ENCODE measurements at places on chromosomes 16 and 17. TPM values are rescaled to one million over a fixed set of nuclear protein-coding genes. Genes with fewer than 3 reads are reported as not detected.

- no peak for DNase-seq
Observed at GRCh38 chr17:3657874-3658783, 10.2 kb downstream of the TAX1BP3 start.

LDHD gene
- total RNA-seq = 0.42 TPM

E4F1 gene
- total RNA-seq = 20.1 TPM

KRT15 gene
- 6.3 TPM for total RNA-seq

GRCh38 chr17:20053361-20053964 lies 44.3 kb downstream of the SPECC1 start:
- DNase-seq = no peak

DNA sequence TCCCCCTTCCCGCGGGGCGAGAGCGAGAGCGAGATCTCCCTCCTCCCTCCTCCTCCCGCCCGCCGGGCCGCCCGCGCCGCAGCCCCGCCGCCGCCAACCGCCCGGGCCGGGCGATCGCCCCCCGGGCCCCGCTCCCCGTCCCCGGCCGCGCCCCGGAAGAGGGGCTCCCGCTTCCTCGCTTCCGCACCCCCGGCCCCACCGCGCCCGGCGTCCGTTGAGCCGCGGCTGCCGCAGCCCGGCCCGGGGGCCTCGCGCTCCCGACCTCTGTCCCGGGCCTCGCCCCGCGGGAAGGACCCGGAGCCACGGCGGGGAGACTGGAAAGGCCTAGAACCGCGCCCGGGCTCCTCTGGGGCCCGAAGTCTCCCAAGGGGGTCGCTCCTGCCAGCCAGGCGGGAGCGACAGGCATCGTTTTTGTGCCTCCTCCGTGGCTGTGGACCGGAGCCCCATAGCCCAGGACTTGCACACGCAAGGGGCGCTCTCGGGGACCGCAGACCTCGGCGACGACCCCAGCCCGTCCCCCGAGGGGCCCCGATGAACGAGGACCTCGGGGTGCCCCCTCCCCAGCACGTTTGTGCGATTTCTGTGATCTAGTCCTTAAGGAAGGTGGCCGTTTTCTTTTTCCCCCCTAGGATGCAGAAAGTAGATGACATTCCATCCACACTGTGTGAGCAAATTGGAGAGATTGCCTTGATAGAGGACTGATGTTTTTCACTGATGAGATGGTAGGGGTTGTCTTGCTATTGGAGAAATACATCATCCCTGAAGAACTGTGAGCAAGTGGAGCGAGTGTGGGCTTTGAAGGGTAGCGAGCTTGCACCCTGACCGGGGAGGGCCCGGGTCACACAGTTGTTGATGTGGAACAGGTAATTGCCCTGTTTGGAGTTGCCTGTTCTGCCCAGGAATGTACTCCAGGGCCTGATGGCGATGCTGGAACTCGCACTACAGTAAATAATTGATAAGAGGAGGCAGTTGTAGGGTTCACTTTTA lies 611 bp downstream of the BANP start:
- no peak for DNase-seq

TEKT5 gene
- 1.4 TPM for total RNA-seq

APOH gene
- not detected for total RNA-seq

DNA sequence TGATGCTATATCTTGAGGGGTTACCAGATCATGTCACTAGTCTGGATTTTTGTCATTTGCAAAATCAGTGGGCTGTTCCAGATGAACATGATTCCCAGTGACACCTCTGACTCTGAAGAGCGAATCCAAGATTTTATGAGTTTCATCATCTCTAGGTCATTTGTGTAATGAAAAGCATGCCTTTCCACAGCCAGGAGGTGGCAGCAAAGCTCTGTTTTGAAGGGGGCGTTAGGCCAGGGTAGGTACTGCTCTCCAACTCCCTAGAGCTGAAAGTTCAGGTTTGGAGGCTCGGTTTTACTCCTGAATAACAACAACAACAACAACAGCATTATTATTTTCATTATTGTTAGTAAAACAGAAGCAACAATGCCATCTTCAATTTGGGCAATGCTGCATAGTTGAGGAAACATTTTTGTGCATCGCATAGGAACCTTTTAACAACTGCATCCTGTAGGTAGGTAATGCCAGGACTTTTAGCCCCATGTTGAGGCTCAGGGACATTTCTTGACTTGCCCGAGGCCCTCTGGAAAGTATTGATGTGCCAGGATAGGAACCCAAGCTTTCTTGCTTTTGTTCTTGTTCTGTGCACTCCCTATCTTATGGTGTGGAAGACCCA lies 77.0 kb downstream of the MYH13 start:
- peak; percentile 38 for DNase-seq

ADAD2 gene
- not detected for total RNA-seq

- no peak for DNase-seq
Observed at GRCh38 chr17:27596096-27596495, 34.9 kb upstream of the LGALS9 start.

DNA sequence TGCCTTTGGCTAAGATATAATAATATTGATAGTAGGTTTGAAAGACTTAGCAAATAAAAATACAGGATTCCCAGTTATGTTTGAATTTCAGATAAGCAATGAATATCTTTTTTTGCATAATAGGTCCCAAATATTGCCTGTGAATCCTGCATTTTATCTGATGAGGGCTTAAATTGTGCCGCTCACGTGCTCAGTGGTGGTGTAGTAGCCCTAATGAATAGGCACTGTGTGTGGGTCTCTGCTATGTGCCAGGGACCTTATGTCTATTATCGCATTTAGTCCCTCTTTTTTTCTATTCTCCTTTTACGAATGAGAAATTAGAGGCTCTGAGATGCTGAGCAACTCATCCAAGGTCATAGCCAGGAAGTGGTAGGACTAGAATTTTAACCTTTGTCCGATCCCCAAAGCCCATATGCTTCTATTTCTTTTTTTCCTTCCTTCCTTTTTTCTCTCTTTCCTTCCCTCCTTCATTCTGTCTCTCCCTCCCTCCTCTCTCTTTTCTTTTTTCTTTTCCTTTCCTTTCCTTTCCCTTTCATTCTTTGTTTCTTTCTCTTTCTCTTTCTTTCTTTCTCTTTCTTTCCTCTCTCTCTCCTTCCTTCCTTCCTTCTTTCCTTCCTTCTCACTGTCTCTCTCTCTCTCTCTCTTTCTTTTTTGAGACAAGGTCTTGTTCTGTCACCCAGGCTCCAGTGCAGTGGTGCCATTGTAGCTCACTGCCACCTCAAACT lies 47.2 kb downstream of the RGS9 start:
- DNase-seq = no peak

- peak; percentile 51 for DNase-seq
Observed at GRCh38 chr17:74601944-74602572, 10.0 kb upstream of the CD300LD start.

- no peak for DNase-seq
Observed at GRCh38 chr16:67773099-67773498, 33.3 kb downstream of the RANBP10 start.

DNA sequence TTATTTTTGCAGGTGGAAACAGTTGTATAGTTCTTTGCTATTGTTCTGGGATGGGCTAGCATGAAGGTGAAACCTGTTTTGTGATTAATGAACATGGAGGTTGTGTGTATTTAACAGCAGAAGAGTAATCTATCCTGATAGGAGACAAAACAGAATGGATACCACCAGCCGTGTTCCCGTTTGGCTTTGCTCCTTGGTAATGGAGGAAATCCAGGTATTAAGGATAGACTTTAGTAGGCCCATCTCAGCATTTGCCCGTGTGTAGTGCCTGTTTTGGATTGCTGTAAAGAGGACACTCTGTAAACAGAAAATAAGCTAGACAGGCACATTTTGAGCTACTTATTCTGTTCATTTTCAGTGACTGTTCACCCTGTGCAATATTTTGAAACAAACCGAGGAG lies 215.1 kb downstream of the RBFOX1 start:
- no peak for DNase-seq

All from M059J (cell line).